Keratinocyte (primary cell): ENCODE measurements at places on chromosomes 2 and 18.

DNA sequence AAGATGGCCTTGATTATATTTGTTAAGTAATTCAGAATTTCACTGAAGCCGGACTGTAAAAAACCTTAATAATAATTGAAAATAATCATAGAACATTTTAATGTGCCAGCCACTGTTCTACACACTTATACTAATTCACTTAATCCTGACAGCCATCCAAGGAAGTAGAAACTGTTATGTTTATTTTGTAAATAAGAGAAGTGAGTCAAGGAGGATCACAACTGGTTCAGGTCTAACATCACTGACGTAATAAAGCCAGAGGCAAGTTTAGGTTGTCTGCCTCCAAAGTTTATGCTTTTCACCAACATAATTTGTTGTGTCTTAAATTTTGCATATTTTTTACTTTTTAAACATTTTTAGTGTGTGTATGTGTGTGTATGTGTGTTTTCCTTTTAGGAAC, 436.1 kb downstream of the LRRTM4 start:
- no peak for DNase-seq

DNA sequence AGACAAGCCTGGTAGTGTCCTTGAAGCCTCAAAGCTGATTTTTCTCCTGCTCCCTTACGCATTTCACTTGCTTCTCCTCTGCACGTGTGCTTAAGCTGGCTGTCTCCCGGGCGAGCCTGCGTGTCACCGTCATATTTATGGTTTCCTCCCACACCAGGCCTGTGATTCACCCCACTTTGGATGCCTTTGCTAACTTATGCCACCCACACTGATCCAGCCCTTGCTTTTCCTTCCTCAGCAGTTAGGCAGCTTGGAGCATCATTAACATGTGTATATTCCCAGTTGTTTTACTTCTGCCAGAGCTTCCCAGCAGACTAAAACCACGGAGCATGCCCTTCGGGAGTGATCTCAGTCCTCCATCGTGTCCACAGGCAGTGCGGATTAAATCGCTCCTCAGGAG, 2.2 kb downstream of the ST3GAL5 start:
- no peak for DNase-seq

DNA sequence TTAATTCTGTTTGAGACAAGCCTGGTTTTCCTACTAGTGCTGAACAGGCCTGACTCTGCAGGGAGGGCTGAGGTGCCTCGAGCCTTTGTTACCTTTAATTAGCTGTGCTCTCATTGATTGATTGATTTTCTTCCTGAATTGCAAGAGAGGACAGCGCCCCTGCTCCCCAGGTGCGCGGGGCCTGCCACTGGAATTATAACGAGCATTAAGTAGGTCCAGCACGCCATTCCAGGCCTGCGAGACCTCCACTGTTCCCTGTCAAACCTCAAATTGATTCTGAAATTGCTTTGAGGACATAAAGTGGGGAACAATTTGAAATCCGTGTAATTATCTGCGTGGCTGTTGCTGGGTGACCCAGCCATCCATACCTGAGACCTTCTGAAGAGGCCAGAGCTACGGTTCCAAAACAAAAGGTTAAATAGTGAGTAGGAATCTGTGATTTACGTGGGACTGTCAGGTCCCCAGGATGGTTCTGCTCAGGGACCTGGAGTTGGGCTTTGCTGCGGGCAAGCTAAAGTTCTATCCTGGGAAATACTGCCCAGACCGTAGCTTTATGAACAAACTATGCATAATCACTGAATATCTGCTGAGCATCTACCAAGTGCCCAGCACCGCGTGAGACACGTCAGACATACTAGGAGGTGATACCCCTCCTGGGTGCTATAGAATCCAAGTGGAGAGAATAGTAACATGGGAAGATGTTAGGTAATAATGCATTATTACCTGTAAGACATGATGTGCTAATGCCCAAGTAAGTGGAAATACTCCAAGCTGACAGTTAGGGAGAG, 104.1 kb downstream of the ZBTB7C start:
- no peak for DNase-seq

DNA sequence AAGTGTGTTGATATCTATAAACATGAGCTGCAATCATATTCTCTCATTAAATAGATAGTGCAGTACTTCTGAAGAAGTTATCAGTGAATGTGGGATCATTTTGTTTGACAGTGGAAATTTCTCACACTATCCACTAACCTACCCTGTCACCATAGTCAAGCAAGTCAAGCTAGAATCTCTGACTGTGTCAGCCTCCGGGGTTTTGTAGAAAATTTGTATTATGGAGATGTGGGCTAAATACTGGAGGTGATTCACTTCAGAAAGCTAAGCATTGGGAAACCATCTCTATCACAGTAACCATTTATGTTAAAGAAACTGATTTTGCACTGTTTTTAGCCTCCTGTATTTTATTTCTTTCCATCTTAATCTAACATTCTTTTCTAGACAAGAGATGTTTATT, 126.6 kb upstream of the CREB1 start:
- DNase-seq = no peak

DNA sequence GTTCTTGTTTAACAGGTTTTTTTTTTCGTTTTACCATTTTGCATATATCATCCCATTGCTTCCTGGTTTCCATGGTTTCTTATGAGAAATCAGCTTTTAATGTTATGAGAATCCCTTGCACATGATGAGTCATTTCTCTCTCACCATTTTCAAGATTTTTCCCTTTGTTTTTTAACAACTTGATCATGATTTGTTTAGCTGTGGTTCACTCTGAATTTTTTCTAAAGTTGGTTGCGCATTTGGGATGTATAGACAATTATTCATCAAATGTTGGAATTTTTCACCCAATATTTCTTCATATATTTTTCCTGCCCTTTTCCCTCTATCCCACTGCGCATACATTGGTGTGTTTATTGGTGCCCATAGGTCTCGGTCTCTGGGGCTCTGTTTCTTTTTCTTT, 42.4 kb upstream of the BIN1 start:
- DNase-seq = peak; percentile 63

DNA sequence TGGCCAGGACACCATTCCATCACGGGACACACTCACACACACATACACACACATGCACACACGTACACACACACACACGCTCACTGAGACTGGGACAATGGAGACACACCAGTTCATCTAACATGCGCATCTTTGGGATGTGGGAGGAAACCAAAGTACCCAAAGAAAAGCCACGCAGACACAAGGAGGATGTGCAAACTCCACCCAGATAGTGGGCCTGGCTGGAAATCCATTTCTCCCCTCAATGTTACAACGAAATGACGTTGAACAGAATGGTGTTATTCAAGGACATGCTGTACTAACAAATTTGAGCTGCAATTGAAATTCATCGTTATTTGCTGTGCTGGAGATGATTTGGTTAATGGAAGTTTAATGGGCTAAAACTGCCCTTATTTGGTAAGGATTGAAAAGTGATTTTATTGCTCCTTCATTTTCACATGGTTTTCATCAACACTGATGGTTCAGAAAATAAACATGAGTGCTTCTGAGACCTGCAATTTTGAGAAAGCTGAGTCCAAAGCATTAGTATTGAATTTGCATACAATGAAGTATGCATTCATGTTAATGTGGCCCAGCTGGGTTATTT, 110.0 kb downstream of the KCNE4 start:
- DNase-seq = no peak
